Thymus (tissue), 14 donors: ENCODE measurements at places on chromosomes 12 and 14. TPM values are rescaled to one million over a fixed set of nuclear protein-coding genes. Genes with fewer than 3 reads are reported as not detected.

The GARIN6 gene
- total RNA-seq: not detected

GRCh38 chr12:13534645-13535398, 338.3 kb downstream of the EMP1 start:
- no peaks in the 10 kb centered on the region for H3K27me3 ChIP-seq
- DNase-seq: peak; percentile 37
- no peak overlapping the region for H3K4me3 ChIP-seq
- no peaks in the 10 kb centered on the region for H3K4me1 ChIP-seq
- no peaks in the 10 kb centered on the region for H3K36me3 ChIP-seq

DNA sequence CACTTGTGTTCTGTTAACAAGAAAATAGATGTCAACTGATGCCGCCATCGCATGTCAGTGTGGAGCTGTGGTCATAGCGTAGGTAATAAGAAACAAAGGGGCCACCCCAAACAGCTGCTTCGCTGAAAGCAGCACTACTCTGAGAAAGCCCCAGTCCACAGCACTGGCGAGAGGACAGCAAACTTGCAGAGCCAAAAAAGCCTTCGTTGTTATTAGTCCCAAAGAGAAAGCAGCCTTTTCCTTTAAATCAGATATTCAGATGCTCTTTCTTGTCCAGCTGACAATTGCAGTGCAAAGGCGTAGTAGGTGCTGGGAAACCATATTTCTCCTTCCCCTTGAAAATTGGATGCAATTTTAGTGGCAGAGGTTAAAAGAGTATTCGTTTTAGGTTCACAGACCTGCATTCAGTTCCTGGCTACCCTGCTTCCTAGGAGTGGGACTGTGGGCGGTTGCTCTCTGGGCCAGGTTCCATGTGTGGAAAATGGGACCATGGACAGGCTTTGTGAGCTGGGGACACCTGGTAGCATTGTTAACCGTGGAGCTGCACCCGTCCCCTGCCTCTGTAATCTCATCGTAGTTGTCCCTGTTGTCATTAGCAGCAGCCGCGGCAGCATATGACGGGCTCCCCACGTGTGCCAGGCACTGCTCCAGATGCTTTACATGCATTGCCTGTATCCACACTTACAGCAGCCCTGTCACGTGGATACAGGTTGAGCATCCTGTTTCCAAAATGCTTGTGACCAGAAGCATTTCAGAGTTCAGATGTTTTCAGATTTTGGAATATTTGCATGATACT, 54.2 kb downstream of the ELK3 start:
- no peak overlapping the region for H3K27ac ChIP-seq
- H3K4me1 ChIP-seq: no peaks in the 10 kb centered on the region
- H3K4me3 ChIP-seq: no peak overlapping the region
- H3K27me3 ChIP-seq: no peaks in the 10 kb centered on the region

GRCh38 chr12:130708648-130709047, 7.5 kb downstream of the RIMBP2 start:
- no peaks in the 10 kb centered on the region for H3K36me3 ChIP-seq
- H3K27me3 ChIP-seq: peaks cover 13% of the 10 kb centered on the region
- no peak overlapping the region for H3K4me3 ChIP-seq
- DNase-seq: no peak
- no peaks in the 10 kb centered on the region for H3K4me1 ChIP-seq

DNA sequence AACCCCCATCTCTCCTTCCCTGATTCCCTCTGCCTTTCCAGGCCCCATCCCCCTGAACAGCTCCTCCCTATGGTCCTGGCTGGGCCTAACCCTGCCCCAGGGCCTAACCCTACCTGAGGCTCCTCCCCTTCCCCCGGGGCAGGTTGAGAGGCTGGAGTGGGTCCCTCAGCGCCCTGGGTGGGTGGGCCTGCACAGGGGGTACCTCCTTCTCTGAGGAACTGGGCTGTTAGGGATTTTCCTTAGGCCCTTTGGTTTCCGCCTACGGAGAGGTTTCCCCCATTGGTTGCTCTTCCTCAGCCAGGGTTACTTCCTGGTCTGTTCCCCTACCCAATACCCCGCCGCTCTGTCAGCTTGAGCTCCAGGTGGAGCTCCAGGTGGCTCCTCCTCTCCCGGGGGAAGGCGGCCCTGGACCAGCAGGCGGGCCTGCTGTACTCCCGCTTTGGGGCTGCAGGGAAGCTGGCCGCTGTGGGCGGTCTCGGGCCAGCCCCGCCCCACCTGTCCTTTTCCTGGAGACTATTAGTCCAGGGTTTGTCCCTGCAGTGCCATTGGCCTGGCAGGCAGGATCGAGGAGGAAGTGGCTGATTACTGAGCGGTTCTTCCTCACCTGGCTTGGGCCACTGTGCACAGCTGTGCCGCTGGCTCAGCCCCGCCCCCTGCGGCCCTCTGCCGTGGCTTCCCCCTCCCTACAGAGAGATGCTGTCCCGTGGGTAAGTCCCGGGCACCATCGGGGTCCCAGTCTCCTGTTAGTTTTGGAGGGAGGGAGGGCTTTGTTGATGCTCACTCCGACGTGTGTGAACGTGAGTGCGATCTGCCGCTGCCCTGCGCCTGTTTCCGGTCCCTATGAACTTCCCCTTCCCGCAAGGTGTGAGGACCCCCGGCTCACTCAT, 2.5 kb downstream of the C12orf57 start:
- DNase-seq: no peak
- no peaks in the 10 kb centered on the region for H3K27me3 ChIP-seq
- peaks cover 8% of the 10 kb centered on the region for H3K36me3 ChIP-seq
- peak overlapping the region; percentile 100 for H3K27ac ChIP-seq
- H3K4me1 ChIP-seq: peaks cover 40% of the 10 kb centered on the region

- H3K4me3 ChIP-seq: no peak overlapping the region
- H3K27ac ChIP-seq: no peak overlapping the region
- no peaks in the 10 kb centered on the region for H3K27me3 ChIP-seq
Observed at GRCh38 chr12:59615392-59616165, 19.8 kb downstream of the SLC16A7 start.

DNA sequence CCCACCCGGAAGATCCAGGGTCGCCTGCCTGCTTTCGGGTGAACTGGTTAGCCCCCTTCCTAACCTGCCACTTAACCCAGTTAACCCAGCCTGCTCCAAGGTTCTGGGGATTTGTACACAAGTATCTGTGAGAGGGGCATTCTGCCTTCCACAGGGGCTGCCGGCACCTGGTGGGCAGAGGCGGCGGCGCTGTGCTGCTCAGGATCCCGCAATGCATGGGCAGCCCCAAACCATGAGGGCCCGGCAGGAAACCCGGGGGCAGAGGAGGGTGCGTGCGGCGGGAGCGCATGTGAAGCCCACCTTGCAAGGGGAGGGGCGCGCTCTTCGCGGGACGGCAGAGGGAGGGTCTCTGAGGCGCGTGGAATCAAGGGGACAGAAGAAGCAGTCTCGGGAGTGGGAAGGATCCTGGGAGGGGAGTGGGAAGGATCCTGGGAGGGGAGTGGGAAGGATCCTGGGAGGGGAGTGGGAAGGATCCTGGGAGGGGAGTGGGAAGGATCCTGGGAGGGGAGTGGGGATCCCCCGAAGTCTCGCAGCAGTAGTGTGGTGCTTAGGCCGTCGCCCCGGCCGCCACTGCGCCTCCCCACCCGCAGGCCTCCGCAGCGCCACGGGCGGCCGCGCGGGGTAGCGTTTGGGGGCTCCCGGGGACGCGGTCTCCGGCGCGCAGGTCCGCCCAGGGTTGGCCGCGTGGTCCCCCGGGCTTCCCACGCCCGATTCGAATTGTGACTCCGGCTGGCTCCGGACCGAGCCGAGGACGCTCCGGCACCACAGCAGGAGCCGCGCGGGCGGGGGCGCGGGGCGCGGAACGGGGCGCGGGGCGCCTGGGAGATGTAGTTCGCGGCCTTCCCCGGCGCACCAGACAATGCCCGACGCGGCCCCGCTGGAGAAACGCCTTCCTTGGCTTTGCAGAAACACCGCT, 4.9 kb upstream of the MTA1 start:
- H3K27me3 ChIP-seq: peaks cover 49% of the 10 kb centered on the region
- H3K4me3 ChIP-seq: peak overlapping the region; percentile 81
- DNase-seq: peak; percentile 71
- peak overlapping the region; percentile 61 for H3K27ac ChIP-seq

GRCh38 chr12:24814379-24815113, 134.4 kb downstream of the BCAT1 start:
- H3K4me3 ChIP-seq: peak overlapping the region; percentile 6
- DNase-seq: no peak
- H3K27me3 ChIP-seq: no peaks in the 10 kb centered on the region
- peak overlapping the region; percentile 68 for H3K27ac ChIP-seq
- H3K36me3 ChIP-seq: no peaks in the 10 kb centered on the region

GRCh38 chr12:120466560-120467315, 2.8 kb downstream of the SRSF9 start:
- peaks cover 22% of the 10 kb centered on the region for H3K4me1 ChIP-seq
- peaks cover 60% of the 10 kb centered on the region for H3K36me3 ChIP-seq
- no peak for DNase-seq
- no peak overlapping the region for H3K4me3 ChIP-seq
- H3K27me3 ChIP-seq: no peaks in the 10 kb centered on the region
- H3K27ac ChIP-seq: no peak overlapping the region

DNA sequence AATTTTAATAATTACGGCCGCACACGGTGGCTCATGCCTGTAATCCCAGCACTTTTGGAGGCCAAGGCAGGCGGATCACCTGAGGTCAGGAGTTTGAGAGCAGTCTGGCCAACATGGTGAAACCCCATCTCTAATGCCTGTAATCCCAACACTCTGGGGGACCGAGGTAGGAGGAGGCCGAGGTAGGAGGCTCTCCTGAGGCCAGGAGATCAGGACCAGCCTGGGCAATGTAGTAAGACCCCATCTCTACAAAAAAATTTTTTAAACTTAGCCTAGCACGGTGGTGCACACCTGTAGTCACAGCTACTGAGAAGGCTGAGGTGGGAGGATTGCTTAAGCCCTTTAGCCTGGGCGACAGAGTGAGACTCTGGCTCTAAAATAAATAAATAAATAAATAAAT, 5.6 kb upstream of the CFAP73 start:
- H3K4me3 ChIP-seq: no peak overlapping the region
- no peaks in the 10 kb centered on the region for H3K27me3 ChIP-seq
- no peaks in the 10 kb centered on the region for H3K4me1 ChIP-seq
- no peak for DNase-seq
- H3K36me3 ChIP-seq: no peaks in the 10 kb centered on the region
- H3K27ac ChIP-seq: no peak overlapping the region

- H3K27ac ChIP-seq: no peak overlapping the region
- H3K4me1 ChIP-seq: no peaks in the 10 kb centered on the region
- no peaks in the 10 kb centered on the region for H3K36me3 ChIP-seq
- no peaks in the 10 kb centered on the region for H3K27me3 ChIP-seq
Observed at GRCh38 chr12:106062693-106063092, 76.1 kb downstream of the NUAK1 start.

DNA sequence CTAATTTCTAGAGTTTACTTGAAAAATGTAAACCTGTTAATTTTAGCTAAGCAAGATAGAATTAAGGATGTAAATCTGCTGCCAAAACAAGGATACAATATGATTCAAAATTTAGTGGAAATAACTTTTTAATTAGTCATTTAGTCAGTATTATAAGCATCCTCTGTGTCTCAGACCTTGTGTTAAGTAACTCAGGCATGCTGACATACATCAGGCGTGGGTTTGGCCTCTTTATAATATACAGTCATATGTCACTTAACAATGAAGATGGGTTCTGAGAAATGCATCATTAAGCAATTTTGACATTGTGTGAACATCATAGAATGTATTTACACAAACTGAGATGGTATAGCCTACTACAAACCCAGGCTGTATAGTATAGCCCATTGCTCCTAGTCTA, 386.9 kb downstream of the ZFP36L1 start:
- no peaks in the 10 kb centered on the region for H3K27me3 ChIP-seq
- H3K4me1 ChIP-seq: peaks cover 5% of the 10 kb centered on the region
- no peak for DNase-seq
- no peak overlapping the region for H3K27ac ChIP-seq
